ENCODE measurements at places on chromosomes 4 and X.

DNA sequence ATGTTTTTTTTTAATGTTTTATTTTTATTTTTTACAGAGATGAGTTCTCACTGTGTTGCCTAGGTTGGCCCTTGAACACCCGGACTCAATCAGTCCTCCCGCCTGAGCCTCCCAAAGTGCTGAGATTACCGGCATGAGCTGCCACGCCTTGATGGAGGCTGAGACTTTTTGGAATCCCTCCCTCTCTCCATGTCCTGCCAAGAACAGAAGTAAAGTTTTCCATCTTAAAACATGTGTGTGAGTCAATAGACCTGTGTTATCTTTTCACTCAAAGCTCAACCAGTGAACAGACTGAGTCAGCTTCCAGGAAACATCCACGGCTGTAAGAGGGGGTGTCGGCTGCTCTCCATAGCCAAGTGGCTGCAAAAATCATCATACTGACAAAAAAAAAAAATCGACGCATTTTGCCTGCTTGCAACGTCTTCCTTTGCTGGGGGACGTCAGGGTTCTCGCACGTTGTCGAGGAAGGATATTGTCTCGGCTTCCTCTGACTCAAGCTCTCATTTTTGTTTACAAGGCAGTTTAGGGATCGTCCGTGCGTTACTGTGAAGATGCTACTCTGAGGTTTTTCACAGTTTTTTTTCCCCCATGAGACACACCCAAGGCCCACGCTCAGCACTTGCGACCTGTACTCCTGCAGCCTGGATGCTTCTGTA lies 10.0 kb upstream of the ASMTL start:
- DNase-seq, result no peak
- peaks cover 34% of the 10 kb centered on the region for H3K27me3 ChIP-seq
- no peak overlapping the region for H3K4me3 ChIP-seq

DNA sequence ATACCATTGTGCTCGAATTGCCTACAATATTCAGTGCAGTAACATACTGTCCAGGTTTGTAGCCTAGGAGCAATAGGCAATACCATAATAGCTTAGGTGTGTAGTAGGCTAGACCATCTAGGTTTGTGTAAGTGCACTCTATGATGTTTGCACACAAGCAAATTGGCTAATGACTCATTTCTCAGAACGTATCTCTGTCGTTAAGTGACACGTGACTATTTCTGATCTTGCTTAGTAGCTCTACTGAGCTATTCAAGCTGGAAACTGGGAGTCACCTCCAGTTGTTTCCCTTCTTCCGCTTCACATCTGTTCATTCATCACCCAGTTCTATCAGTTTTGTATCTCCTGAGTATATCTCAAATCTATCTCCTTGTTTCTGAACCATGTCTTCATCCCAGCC lies 86.1 kb downstream of the HNRNPD start:
- no peak overlapping the region for H3K4me3 ChIP-seq
- no peaks in the 10 kb centered on the region for H3K36me3 ChIP-seq
- DNase-seq, result no peak
- H3K27ac ChIP-seq, result no peak overlapping the region
- H3K27me3 ChIP-seq, result no peaks in the 10 kb centered on the region

DNA sequence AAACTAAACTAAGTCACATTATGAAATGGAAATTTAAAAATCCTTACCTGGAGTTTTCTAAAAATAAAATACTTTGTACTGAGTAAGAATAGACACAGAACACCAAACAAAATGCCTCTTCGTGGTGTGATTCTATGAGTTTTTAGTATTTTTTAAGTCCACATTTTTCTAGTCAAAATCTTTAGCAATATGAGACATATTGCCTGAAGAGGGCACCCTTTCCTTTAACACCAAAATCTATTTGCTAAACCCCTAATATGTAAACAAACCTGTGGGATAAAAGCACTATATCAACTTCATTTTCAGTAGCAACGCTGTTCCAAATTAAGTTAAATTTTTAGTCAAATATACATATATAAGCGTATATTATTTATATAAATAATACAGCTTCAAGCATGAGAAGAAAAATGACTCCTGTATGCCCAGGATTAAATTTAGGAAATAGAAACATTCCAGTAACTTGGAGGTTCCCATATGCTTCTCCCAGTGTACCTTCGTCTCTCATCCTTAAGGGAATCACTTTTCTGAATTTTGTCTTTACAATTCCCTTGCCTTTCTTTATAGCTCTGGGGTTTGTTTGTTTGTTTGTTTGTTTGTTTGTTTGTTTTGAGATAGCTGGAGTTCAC lies 23.0 kb upstream of the PGM2 start:
- no peak for DNase-seq
- H3K4me1 ChIP-seq, result no peaks in the 10 kb centered on the region
- H3K4me3 ChIP-seq, result no peak overlapping the region
- H3K36me3 ChIP-seq, result no peaks in the 10 kb centered on the region

- H3K4me1 ChIP-seq, result no peaks in the 10 kb centered on the region
- no peak for DNase-seq
- H3K36me3 ChIP-seq, result no peaks in the 10 kb centered on the region
- no peak overlapping the region for H3K4me3 ChIP-seq
- no peak overlapping the region for H3K27ac ChIP-seq
Observed at GRCh38 chrX:28487818-28488217, 99.4 kb upstream of the IL1RAPL1 start.

- H3K27ac ChIP-seq, result no peak overlapping the region
- H3K4me3 ChIP-seq, result no peak overlapping the region
- no peak for DNase-seq
- H3K36me3 ChIP-seq, result no peaks in the 10 kb centered on the region
- H3K27me3 ChIP-seq, result no peaks in the 10 kb centered on the region
Observed at GRCh38 chr4:16676230-16676770, 222.1 kb downstream of the LDB2 start.

DNA sequence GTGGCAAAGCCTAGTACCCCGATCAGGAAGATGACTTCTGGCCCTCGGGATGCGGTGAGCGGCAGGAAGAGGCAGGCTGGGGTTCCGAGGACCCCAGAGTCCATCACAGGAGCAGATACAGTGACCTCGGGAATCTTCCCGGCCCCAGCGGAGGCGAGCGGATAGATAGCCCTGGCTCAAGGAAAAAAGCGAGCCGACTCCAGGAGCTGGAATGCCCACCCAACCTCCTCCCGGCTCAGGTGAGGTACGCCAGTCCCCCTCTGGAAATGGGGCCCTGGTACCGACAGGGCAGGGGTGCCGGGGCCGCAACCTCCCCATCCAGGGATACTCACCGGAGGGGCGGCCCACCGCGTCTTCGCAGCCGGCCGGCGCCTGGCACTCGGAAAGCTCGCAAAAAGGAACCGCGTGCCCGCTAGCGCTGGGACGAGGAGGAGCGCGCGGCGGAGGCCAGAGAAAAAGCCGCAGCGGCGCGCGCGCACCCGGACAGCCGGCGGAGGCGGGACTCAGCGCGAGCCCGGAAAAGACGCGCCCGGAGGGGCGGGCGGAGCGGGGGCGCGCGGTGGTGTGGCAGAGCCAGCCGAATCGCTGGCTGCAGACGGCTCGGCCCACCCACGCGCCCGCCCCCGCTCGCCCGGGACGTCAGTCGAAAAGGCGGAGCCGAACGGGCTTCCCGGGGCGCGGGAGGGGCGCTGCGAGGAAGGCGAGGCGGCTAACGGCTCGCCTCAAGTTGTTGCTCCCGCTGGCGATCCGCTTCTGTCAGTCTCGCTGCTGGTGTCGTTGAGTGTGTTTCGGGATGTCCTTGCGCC lies at the start of gene ACSL4:
TSS of gene ACSL4 (minus strand) at position 451 of the 806 bp plus-strand sequence. CDS start 49,894 bp downstream, outside the sequence.
- H3K36me3 ChIP-seq, result no peaks in the 10 kb centered on the region
- no peaks in the 10 kb centered on the region for H3K27me3 ChIP-seq
- H3K27ac ChIP-seq, result no peak within 1 kb of the TSS

DNA sequence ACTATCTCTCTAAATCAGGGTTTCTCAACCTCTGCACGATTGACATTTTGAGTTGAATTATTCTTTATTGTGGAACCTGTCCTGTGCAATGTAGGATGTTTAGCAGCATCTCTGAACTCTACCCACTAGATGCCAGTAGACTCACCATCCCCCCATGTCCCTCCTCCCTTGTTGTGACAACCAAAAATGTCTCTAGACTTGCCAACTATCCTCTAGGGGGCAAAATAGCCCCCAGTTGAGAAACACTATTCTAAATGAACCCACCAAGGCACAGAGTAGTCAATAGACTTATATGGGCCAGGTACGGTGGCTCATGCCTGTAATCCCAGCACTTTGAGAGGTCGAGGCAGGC lies 49.1 kb upstream of the GAB1 start:
- H3K4me1 ChIP-seq, result no peaks in the 10 kb centered on the region
- H3K27me3 ChIP-seq, result no peaks in the 10 kb centered on the region
- H3K27ac ChIP-seq, result no peak overlapping the region
- no peaks in the 10 kb centered on the region for H3K36me3 ChIP-seq

GRCh38 chr4:64713256-64713840 lies 304.1 kb upstream of the TECRL start:
- H3K27ac ChIP-seq, result no peak overlapping the region
- H3K4me1 ChIP-seq, result 0 out of 2 replicates have a peak, but pooled peaks cover 2% of the 10 kb centered on the region
- H3K27me3 ChIP-seq, result no peaks in the 10 kb centered on the region
- no peak for DNase-seq

GRCh38 chrX:133916984-133917722 lies 68.2 kb downstream of the GPC3 start:
- DNase-seq, result no peak
- H3K36me3 ChIP-seq, result no peaks in the 10 kb centered on the region
- H3K27ac ChIP-seq, result no peak overlapping the region
- no peak overlapping the region for H3K4me3 ChIP-seq
- H3K27me3 ChIP-seq, result no peaks in the 10 kb centered on the region
- no peaks in the 10 kb centered on the region for H3K4me1 ChIP-seq

- no peaks in the 10 kb centered on the region for H3K27me3 ChIP-seq
- H3K27ac ChIP-seq, result no peak overlapping the region
- H3K4me1 ChIP-seq, result no peaks in the 10 kb centered on the region
- no peak overlapping the region for H3K4me3 ChIP-seq
- DNase-seq, result no peak
- H3K36me3 ChIP-seq, result no peaks in the 10 kb centered on the region
Observed at GRCh38 chr4:54077812-54078211, 13.4 kb upstream of the CHIC2 start.

- no peaks in the 10 kb centered on the region for H3K27me3 ChIP-seq
- no peak overlapping the region for H3K27ac ChIP-seq
- H3K36me3 ChIP-seq, result no peaks in the 10 kb centered on the region
- no peak overlapping the region for H3K4me3 ChIP-seq
- DNase-seq, result no peak
Observed at GRCh38 chr4:23811161-23811560, 78.7 kb downstream of the PPARGC1A start.

DNA sequence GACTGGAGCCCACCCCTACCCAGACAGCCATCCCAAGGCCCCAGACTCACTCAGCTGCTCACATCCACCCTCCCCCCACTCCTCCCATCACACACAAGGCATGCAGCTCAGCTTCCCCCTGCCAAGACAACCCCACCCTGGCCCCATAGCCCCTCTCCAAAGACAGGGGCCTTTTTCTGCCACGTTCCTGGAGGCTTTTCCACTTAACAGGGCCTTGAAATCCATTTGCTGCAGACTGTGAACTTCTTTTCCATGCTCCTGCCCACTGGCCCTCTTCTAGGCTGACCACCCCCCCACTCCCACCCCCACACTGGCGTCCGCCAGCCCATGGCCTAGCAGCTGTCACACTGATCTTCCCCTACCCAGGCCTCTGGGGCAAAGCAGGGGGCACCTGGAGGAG lies 76.0 kb downstream of the PJA1 start:
- no peak for DNase-seq
- no peak overlapping the region for H3K27ac ChIP-seq
- no peaks in the 10 kb centered on the region for H3K4me1 ChIP-seq
- no peak overlapping the region for H3K4me3 ChIP-seq
- no peaks in the 10 kb centered on the region for H3K27me3 ChIP-seq
- H3K36me3 ChIP-seq, result no peaks in the 10 kb centered on the region

DNA sequence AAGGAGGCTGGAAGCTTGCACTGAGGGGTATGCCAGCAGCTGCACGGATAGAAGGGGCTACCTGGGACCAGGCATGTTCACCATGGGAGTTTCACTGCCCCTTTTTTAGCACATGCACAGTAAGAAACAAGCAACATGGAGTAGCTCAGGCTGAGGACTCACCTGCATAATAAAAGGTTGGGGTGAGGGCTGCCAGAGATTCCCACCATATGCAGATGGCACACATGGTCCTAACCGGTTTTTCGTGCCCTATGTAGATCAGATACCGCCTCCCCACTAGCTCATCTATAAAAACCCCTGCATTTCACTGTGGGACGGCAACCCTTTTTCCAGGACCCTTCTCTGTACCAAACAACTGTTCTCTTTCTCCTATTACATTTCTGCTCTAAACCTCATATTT lies 97.0 kb upstream of the LANCL3 start:
- no peaks in the 10 kb centered on the region for H3K27me3 ChIP-seq
- peaks cover 1% of the 10 kb centered on the region for H3K4me1 ChIP-seq
- H3K36me3 ChIP-seq, result no peaks in the 10 kb centered on the region
- H3K4me3 ChIP-seq, result no peak overlapping the region
- no peak overlapping the region for H3K27ac ChIP-seq

DNA sequence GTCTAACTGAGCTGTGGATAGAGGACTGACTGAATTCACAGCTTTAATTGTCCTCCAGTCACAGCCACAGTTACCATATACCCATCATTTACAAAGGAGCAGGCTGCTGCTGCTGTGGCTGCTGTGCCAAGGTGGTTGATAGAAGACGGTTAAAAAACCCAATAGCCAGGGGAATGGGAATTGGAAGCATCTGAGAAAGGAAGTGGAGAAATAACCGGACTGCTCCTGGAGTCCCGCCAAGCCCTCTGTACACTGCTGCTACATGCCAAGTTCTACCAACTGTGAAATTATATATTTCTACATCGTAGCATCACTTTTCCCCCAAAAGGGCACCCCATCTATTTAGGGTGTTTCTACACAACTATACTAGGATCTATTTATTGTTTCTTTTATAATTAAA lies 279.7 kb upstream of the ARX start:
- H3K4me1 ChIP-seq, result no peaks in the 10 kb centered on the region
- H3K36me3 ChIP-seq, result no peaks in the 10 kb centered on the region
- H3K27ac ChIP-seq, result no peak overlapping the region
- DNase-seq, result no peak
- H3K4me3 ChIP-seq, result no peak overlapping the region

DNA sequence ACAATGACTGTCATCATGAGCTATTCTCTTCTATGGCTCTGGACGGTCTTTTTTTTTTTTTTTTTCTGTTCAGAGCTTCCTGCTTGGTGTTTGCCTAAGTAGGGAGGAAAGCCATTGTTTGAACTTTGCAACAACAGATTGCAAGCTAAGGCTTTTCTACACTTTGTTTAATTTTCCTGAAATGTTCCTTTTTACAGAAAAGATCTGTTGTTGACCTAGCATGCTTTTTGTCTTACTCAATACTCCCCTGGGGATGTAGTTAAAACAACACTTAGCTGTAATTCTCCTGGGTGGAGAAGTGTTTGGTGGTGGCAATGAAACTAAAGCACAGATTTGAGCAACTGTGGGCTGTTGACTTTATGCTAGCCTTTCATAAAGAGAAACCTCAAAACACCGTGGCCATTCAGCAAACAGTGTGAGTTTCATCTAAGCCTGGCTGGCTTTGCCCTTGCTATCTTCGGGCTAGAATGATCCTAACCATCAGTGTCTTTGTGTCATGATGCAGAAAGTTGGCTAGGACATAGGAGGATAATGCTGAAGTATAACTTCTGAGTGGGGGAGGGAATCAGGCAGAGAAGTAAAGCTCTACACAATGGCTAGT lies 110.5 kb downstream of the ANXA3 start:
- no peaks in the 10 kb centered on the region for H3K27me3 ChIP-seq
- H3K36me3 ChIP-seq, result no peaks in the 10 kb centered on the region
- H3K27ac ChIP-seq, result no peak overlapping the region
- H3K4me1 ChIP-seq, result no peaks in the 10 kb centered on the region

GRCh38 chrX:118370921-118371624 lies 25.2 kb downstream of the WDR44 start:
- no peak for DNase-seq
- H3K4me1 ChIP-seq, result no peaks in the 10 kb centered on the region
- no peak overlapping the region for H3K27ac ChIP-seq
